ENCODE measurements at places on chromosomes 4 and X.

DNA sequence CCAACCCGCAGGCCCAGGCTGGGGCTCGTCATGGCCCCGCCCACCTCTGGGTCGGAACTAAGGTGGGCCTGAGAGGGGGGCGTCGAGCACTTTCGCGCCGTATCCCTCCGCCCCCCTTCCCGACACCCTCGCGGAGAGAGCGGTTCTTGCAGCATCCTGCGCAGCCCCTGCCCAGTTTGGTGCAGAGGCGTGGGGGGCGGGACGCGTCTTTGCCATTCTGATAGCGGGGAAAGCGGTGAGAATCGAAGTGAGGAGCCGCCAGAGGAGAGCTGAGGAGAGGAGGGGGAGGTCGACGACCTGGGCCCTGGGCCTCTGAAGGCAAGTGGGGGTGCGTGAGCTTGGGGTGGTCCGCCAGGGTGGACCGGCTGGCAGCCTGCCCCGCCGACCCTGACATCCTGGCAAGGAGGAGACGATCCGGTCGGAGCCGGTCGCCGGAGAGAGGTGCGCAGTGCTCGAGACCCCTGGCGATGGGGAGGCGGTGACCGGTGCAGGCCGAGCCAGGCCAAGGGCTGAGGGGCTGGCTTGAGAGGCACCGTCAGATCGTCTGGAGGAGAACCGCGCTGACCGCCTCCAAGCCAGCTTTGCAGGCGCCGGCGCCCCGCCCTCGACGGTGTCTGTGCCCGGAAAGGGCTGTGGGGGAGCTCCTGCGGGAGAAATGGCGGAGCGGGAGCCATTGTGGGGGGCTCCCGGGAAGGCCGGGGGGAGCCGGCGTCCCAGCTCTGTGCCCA, 25.5 kb downstream of the GPRASP3 start:
- no peak for DNase-seq

- DNase-seq, result no peak
Measured at GRCh38 chr4:186082221-186082620, 13.3 kb downstream of the TLR3 start.

GRCh38 chr4:153156263-153156662, 48.0 kb upstream of the TRIM2 start:
- DNase-seq, result no peak

GRCh38 chrX:136742721-136743379, 37.9 kb downstream of the ARHGEF6 start:
- no peak for DNase-seq

DNA sequence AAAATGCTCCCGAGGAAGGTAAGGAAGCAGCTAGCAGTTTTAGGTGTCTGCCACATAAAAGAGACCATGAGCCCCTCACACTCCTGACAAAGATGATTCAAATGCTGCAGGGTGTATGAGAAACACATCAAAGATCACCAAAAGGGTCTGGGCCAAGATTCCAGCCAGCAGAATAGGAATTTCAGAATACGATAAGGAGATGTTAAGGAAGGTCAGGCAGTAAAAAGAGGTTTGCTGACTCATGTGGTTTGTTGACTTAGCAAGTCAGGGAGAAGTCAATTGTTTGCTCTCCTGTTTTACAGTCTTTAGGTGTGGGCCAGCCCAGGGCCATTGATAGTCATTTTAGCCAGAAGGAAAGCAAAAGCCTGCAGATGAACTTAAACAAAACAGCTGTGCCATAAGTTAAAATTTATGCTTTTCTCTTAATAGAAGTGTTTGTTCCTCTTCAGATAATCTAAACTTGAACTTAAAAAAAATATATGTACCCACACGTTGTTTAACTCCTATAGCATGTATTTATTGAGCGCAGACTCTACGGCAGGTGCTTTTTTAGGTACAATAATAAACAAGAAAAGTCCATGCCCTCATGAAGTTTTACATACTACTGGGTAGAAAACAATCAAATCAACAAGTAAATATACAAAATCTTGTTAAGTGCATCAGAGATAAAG, 115.6 kb downstream of the CAMK2D start:
- DNase-seq, result peak; percentile 5

- no peak for DNase-seq
Measured at GRCh38 chr4:121597346-121597934, 99.3 kb downstream of the ANXA5 start.

DNA sequence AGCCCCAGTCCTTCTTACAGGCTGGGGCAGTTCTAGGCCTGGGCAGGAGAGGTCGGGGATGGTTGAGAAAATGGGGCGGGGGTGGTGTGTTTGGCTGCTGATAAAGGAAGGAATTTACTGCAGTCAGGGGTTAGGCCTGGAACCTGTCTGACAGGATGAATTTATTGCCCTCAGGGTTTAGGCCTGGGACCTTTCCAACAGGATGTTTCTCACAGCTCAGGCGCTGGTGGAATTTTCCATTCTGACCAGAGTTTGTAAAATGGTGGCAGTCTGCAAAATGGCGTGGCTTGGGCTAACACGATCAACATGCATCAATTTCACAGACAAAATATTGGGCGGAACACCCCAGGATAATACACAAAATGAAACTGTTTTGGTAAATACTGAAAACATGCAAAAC, 83.5 kb upstream of the SPIN4 start:
- no peak for DNase-seq

GRCh38 chrX:123424546-123424945, 240.5 kb downstream of the GRIA3 start:
- DNase-seq, result no peak

GRCh38 chr4:54662123-54662522, 4.4 kb downstream of the KIT start:
- no peak for DNase-seq

GRCh38 chr4:65170768-65171514, 499.3 kb downstream of the EPHA5 start:
- DNase-seq, result no peak

- no peak for DNase-seq
Measured at GRCh38 chrX:63744850-63745394, 40.1 kb downstream of the ARHGEF9 start.

GRCh38 chr4:1839282-1839681, 16.7 kb downstream of the LETM1 start:
- DNase-seq, result no peak

GRCh38 chr4:73731968-73732610, 8.3 kb upstream of the CXCL8 start:
- DNase-seq, result no peak

GRCh38 chrX:71439896-71440295, 73.7 kb downstream of the TAF1 start:
- DNase-seq, result no peak

- peak; percentile 92 for DNase-seq
Measured at GRCh38 chr4:89110986-89111832, at the start of gene TIGD2. TIGD2 (plus strand) TSS chr4:89111533; CDS start chr4:89112975, 1,442 bp downstream.

GRCh38 chrX:47562615-47563243, 1.7 kb downstream of the ARAF start:
- DNase-seq, result peak; percentile 54

DNA sequence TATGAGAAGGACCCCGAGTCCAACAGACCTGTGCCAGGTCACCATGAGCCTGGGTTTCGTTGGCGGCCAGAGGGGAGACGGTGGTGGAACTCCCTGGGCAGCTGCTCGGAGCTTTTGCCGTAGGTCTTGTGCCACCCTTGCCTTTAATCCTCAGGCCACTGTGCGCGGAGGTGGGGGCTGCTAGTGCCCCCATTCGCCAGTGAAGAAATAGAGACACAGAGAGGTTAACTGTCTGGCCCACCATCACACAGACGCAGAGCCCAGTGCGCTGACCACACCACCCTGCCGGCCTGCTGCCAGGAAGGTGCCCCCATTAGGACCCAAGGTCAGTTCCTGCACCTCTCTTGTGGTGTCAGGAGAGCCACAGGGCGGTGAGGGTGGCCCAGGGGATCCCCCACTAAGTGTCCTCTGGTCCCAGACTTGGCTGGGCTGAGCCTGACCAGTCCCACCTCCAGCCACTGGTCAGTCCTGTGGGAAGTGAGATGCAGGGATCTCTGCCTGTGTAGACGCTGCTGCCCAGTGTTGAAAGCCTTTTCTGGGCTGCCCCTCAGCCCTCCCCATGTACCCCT, 28.3 kb upstream of the HTRA3 start:
- DNase-seq, result no peak

- no peak for DNase-seq
Measured at GRCh38 chr4:94228493-94229216, 21.0 kb downstream of the SMARCAD1 start.

- no peak for DNase-seq
Measured at GRCh38 chrX:119381349-119381944, 17.7 kb upstream of the SLC25A43 start.

DNA sequence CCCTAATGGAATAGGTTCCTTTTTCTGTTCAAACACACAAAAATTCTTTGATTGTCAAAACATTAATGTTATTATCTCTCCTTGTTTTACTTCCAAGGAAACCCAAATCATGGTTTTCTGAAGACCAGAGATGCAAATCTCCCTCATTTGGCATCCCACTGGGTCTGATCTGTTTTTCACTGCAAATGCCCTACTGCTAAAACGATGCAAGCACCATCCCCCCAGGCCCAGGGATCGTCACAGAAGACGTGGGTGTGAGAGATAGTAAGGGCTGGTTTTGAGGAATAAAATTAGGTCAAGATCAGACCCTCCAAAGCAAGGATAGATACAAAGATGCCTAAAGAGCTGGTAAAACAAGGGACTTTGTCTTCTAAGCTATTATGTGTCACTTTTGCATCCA, 33.6 kb downstream of the GSPT2 start:
- DNase-seq, result no peak

GRCh38 chrX:2521927-2522386, 21.2 kb upstream of the DHRSX start:
- no peak for DNase-seq

Data from T47D (cell line).